Effector memory CD4-positive, alpha-beta T cell (primary cell): ENCODE measurements at places on chromosomes 6 and 20.

DNA sequence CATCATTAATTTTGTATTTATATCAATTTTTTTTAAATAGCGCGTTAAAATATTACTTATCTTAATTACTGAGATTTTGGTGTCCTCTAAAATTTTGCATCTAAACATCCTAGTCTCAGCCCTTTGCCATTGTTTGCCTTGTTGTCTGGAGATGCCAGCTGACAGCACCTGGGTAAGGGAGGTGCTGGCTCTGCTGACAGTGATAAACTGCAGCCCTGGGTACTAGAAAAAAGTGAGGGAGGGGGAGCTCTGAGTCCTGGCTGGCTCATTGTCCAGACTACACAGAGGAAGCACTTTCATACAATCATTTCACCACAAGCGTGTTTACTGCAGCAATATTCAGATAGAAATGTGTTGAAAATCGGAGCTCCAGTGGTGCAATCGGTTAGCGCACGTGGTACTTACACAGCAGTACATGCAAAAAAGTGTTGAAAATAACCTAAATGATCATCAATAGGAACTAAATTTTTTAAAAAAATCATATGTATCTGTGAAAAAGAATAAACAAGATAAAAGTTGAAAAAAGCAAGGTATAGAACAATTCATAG lies 18.5 kb upstream of the UBR2 start:
- no peaks in the 10 kb centered on the region for H3K27me3 ChIP-seq
- no peak for DNase-seq
- H3K4me1 ChIP-seq = peaks cover 3% of the 10 kb centered on the region
- H3K36me3 ChIP-seq = no peaks in the 10 kb centered on the region
- no peak overlapping the region for H3K4me3 ChIP-seq

- no peaks in the 10 kb centered on the region for H3K4me1 ChIP-seq
- no peak overlapping the region for H3K4me3 ChIP-seq
- no peaks in the 10 kb centered on the region for H3K36me3 ChIP-seq
- no peaks in the 10 kb centered on the region for H3K27me3 ChIP-seq
- H3K27ac ChIP-seq = no peak overlapping the region
Measured at GRCh38 chr6:56370561-56371211, 123.3 kb upstream of the COL21A1 start.

DNA sequence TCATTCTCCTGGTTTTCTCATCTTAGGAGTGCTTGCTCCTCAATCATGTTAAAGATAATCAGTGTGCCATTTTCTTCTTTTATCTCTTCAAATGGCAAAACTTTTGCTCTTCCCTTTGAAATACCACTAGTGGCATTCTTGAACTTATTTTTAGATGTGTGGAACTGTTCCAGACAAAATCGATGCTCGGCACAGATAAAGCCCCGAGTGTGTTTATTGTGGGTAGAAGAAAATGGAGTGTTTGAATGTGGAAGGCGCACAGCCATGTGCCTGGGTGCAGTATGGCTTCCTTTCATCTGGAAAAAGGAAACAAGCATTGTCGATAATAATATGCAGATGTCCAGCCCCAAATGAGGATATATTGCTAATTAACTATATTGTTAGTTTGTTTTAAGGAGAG lies 42.4 kb downstream of the ISM1 start:
- no peaks in the 10 kb centered on the region for H3K36me3 ChIP-seq
- no peak overlapping the region for H3K27ac ChIP-seq
- DNase-seq = no peak
- H3K4me3 ChIP-seq = no peak overlapping the region
- no peaks in the 10 kb centered on the region for H3K4me1 ChIP-seq

- no peaks in the 10 kb centered on the region for H3K4me1 ChIP-seq
- no peak for DNase-seq
- H3K36me3 ChIP-seq = no peaks in the 10 kb centered on the region
- H3K4me3 ChIP-seq = no peak overlapping the region
- H3K27me3 ChIP-seq = no peaks in the 10 kb centered on the region
Measured at GRCh38 chr20:32296819-32297420, 19.5 kb downstream of the KIF3B start.

GRCh38 chr20:33947709-33948295 lies 45.9 kb upstream of the RALY start:
- DNase-seq = no peak
- no peak overlapping the region for H3K27ac ChIP-seq
- H3K4me3 ChIP-seq = no peak overlapping the region
- no peaks in the 10 kb centered on the region for H3K4me1 ChIP-seq
- no peaks in the 10 kb centered on the region for H3K27me3 ChIP-seq

- peaks cover under 1% of the 10 kb centered on the region for H3K4me1 ChIP-seq
- no peaks in the 10 kb centered on the region for H3K36me3 ChIP-seq
- no peak overlapping the region for H3K27ac ChIP-seq
- no peak for DNase-seq
- H3K27me3 ChIP-seq = no peaks in the 10 kb centered on the region
- H3K4me3 ChIP-seq = no peak overlapping the region
Measured at GRCh38 chr20:54084193-54084592, 13.8 kb upstream of the BCAS1 start.

DNA sequence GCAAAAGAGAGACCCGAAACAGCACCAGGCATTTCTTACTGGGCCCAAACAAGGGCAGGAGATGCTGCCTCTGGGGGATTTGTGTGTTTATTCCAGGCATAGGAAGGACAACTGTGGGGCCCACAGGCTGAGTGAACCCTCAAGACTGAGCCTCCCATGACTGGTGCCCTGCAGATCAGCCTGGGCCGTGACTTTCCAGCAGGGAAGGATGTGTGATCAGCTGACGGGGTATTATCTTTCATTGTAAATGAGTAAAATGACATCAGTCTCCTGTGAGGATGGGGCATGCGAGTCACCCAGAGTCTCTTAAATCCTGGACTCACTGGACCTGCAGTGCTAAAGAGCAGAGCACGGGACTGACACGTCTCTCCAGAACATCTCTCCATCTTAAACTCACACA lies 3.9 kb upstream of the TEAD3 start:
- no peak overlapping the region for H3K27ac ChIP-seq
- H3K27me3 ChIP-seq = no peaks in the 10 kb centered on the region
- DNase-seq = no peak
- no peak overlapping the region for H3K4me3 ChIP-seq

- no peak overlapping the region for H3K27ac ChIP-seq
- no peak for DNase-seq
Measured at GRCh38 chr20:57870597-57871236, 160.9 kb upstream of the PMEPA1 start.
